ENCODE measurements at places on chromosomes 11 and 22.

DNA sequence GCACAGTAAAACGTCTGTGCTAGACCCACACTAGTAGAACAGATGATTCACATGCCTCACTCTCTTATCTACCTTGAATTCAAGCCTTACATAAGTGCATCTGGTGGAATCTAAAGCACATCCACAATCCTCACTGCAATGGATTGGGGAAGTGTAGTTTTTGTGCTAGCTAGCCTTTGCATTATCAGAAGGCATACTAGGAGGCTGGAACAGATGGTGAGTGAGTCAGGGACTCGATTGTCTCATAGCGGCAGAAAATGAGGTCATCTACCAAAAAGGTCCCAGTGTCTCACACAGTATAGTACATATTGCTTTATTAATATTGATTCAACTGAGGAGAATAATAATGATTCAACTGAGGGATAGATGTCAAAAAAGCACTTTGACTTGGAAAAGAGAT is 9.3 kb downstream of the MSANTD4 start:
- DNase-seq = no peak

DNA sequence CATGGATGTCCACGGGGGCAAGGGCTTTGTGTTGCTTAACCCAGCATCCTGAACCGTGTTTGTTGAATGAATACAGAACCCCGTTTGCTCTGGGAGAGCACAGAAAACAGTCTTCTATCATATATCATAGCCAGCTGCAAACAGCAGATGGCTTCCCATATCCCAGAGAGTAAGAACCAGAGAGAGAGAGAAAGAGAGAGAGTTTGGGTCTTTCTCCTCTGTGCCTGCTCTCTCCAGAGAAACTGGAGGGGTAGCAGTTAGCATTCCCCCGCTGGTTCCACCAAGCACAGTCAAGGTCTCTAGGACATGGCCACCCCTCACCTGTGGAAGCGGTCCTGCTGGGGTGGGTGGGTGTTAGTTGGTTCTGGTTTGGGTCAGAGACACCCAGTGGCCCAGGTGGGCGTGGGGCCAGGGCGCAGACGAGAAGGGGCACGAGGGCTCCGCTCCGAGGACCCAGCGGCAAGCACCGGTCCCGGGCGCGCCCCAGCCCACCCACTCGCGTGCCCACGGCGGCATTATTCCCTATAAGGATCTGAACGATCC is 440 bp upstream of the TIMP3 start:
- DNase-seq = no peak

GRCh38 chr11:118318581-118319336 is 14.2 kb downstream of the CD3E start:
- no peak for DNase-seq

DNA sequence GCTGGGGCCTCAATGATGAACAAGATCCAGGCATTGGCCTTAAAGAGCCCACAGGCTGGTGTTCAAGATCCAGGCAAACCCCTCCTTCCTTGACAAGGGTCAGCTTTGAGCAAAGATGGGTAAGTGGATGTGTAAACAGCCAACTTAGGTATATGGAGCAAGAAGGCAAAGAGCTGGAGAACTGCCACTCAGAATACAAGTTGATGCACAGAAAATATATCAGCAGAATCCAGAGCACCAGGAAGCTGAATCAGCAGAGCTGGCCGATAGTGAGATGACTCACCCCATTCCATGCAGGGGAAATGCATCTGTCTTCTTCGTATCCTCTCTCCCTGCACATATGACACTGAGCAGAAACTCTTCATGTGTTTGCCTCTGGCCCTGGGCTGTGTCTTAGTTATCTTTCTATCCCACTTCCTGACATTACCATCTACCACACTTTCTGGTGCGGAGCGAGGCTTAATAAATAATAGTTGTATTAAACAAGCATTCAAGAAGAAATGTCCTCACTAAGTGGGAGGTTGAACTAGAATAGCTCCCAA is 57.8 kb downstream of the ENDOD1 start:
- no peak for DNase-seq

DNA sequence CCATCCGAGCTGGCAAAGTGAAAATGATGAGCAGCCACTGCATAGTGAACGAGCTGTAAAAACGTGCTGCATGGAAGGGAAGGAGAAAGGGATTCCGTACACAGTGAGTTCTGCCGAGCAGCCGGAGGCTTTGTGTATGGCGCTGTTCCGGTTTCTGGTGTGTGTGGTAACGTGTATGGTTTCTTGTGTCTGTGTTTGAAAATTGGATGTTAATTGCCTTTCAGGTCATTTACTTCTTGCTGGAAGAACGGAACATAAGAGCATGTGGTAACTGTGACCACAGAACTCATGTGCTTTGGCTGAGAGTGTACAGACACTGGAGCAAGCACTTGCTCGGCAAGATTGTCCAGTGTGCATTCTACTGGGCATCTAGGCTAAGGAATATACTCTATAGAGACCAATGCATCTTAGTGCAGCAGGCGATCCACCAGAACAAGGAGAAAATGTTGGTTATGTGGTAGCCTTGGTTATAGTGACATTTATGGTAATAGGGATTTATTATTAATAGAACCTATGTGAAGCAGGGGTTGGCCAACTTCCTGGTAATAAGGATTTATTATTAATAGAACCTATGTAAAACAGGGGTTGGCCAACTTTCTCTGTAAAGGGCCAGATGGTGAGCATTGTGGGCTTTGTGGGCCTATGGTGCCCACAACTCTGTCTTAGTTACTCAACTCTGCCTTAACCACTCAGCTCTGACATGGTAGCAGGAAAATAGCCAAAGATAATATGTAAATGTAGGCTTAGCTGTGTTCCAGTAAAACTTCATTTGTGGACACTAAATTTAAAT is 49.2 kb downstream of the GRAMD1B start:
- no peak for DNase-seq

GRCh38 chr11:69436041-69436982 is 45.2 kb upstream of the LINC01488 start:
- DNase-seq = no peak

DNA sequence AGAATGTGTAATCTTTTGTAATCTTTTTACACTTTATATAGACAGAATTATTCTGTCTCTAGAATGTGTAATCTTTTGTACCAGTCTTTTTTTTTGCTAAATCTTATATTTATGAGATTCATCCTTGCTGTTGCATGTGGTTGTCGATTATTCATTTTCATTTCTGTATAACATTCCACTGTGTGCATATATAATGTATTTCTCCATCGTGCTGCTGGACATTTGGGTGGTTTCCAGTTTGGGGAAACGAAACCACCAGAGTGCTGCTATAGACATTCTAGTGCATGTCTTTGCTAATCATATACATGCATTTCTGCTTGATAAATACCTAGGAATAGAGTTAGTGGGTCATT is 146.5 kb downstream of the GRIK4 start:
- DNase-seq = no peak

DNA sequence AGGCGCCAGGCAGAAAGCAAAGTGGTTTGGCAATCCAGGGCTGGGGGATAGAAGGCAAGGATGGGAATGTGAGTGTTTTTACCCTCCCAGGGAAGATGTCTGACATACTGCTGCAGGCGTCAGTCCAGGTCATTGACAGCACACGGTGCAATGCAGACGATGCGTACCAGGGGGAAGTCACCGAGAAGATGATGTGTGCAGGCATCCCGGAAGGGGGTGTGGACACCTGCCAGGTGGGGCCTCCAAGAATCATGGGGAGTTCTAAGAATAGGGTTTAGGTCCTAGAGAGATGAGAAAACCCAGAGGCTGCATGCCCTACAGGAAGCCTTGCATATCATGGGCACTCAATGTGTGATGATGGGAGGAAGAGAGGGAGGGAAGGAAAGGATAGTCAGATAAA is 28.3 kb upstream of the SMIM35 start:
- DNase-seq = no peak

- no peak for DNase-seq
Measured at GRCh38 chr11:113470233-113470632, 5.0 kb downstream of the DRD2 start.

DNA sequence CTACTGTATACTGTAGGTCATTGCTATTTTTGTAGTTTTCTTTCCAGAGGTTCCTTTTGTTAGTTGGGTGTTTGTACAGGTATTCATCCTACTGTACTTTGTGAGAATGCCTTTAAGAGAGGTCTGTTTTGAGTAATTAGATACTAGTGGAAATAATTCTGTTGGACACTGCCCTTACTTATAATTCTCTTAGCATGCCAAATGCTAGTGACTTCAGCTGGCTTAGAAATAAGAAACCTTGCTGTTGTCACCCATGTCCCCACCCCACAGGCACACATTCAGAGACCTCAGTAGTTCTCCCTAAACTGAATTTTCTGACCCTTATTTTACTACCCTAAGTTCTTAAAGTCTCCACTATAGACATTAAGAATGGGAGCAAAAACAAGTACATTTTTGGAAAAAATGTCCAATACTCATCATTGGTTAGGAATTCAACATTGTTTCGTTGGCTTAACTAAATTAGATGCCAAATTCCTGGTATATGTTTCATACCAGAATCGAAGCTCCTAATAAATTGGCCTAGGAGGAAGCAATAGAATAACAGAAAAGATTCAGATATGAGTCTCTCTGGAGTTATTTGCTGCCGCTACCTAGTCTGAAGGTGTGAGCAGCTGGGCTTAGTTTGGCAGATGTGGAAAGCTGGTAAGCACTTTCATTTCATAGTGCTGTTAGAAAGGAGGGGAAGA is 28.4 kb downstream of the ZNF143 start:
- DNase-seq = no peak

DNA sequence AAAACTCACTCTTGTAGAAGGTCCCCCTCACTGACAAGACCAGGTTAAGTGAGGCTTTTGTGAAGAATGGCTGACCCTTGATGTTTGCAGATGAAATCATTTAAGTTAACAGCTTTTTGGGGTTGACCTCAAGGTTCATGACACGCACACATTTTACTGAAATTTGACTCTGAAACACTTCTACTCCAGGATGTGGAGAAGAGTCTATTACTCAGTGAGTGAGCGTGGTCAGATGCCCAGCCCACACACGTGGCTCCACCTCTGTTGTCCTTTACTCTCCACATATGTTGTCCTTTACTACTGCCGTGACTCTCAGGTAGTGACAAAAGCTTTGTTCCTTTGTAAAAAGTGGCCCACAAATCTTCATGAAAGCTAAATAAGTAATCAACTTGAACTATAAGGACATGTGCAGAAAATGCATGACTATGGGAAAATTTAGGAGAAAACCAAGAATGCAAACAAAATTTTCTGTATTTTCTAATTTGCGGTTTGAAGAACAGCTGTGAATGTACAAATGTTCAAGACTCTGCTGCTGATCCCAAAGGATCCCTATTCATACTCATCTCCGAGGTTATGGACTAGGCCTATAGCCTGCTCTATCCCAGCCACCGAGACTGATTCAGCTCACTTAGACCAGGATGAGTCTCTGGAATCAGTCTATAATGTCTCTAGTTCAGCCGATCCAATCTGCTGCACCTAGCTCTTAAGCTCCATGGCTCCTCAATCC is 22.4 kb downstream of the XRRA1 start:
- no peak for DNase-seq

DNA sequence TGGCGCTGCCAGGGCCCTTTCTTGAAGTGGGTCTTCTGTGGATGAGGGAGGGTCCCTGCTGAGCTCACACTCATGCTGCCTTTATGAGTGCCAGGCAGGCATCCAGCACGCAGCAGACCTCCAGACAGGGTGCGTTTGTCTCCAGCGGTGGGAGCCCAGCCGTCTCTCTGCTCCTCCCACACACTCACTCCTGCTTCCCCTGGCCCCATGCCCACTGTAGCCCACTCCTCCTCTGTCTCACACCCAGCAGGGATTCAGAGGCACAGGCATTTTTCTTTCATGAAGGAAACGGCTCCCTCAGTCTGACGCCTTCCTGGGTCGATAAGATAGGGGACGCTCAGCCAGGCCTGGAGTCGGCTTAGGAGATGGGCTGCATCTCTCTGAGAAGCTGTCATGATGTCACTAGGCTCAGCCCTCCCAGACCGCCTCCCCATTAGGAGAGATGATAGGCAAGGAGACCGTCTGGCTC is 183.9 kb upstream of the NCAM1 start:
- no peak for DNase-seq

- no peak for DNase-seq
Measured at GRCh38 chr11:73585834-73586575, 11.9 kb downstream of the FAM168A start.

DNA sequence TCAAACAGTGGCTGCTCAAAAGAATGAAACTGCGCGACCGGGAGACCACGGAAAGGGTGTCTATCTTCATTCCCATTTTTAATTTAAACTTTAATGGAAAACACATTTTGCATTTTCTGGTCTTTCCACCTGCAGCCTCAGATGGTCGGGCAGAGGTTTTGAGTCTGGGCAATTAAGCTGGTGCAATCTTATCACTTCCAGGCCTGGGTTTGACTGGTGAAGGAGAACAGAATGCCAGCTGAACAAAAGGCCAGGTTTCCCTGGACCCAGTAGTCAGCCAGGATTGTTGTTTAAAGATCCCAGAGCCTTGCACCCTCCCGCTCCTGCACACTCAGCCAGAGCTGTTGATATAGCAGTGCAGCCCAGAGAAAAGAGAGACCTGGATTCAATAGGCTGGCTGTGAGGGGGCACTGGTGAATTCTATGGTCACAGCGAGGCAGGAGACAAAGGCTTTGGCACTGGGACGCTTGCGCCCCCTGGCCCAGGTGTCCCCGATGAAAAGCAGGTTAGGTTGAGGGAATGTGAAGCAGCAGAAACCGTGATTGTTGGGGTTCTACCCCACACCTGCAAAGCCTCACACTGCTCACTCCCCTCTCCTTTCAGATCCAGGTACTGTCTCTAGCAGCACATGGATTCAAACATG is 83.6 kb downstream of the FLI1 start:
- DNase-seq = no peak

- DNase-seq = no peak
Measured at GRCh38 chr11:76670485-76671236, at the start of gene LRRC32. LRRC32 (minus strand) TSS chr11:76670747; CDS start chr11:76665954, 4,793 bp downstream.

DNA sequence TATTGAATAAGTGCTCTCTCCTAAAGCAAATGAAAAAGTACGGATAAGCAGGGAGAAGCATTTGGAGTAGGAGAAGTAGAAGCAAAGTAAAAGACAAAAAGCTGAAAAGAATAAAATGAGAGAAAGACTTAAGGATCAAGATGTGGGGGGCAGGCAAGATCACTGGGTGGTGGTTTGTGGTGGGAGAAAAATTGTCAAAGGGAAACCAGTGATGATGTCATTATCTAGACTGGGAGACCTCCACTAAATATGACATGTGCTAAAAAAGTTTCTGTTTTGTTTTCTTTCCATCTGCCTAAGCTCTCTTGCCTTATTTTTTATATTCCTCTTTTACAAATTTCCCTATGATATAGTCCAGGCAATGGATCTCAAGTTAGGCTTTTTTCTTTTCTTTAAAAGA is 14.8 kb upstream of the MAML2 start:
- DNase-seq = no peak

DNA sequence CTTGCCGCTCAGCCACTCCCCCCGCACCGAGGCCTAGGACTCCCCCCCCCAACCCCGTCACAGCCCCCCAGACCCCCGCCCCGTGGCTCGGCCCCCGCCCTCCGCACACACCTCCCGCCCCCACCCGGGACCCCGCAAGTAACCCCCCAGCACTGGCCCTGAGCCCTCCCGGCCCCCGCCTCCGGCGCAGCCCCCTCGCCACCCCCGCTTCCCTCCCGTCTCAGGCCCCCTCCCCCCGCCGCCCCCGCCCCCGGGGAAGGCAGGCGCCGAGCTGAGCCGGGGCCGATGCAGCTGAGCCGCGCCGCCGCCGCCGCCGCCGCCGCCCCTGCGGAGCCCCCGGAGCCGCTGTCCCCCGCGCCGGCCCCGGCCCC is 1.5 kb downstream of the SHANK3 start:
- DNase-seq = no peak
